ENCODE measurements at places on chromosomes 3 and 15.

- H3K27ac ChIP-seq, result no peak overlapping the region
- no peaks in the 10 kb centered on the region for H3K4me1 ChIP-seq
- H3K27me3 ChIP-seq, result no peaks in the 10 kb centered on the region
- H3K4me3 ChIP-seq, result no peak overlapping the region
- no peaks in the 10 kb centered on the region for H3K36me3 ChIP-seq
Observed at GRCh38 chr15:57854531-57854930, 148.0 kb downstream of the POLR2M start.

DNA sequence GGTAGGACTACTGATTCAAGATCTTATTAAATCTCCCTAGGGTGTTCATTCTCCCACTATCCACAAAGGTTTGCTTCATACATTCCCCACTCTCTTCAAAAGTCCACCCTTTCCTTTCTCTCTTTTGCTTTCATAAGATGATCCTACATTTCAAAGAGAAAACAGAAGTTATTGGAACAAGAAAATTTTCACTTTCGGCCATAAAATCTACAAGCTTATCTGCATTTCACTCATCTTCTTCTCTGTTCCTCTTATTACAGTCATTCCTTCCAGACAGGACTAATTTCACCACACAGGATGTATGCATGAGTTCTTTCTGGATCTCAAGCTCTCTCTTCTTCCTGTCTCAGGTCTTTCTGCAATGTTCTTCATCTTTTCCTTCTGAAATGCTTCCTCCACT, 238.7 kb downstream of the ISL2 start:
- no peaks in the 10 kb centered on the region for H3K36me3 ChIP-seq
- H3K27ac ChIP-seq, result no peak overlapping the region
- H3K4me3 ChIP-seq, result no peak overlapping the region

DNA sequence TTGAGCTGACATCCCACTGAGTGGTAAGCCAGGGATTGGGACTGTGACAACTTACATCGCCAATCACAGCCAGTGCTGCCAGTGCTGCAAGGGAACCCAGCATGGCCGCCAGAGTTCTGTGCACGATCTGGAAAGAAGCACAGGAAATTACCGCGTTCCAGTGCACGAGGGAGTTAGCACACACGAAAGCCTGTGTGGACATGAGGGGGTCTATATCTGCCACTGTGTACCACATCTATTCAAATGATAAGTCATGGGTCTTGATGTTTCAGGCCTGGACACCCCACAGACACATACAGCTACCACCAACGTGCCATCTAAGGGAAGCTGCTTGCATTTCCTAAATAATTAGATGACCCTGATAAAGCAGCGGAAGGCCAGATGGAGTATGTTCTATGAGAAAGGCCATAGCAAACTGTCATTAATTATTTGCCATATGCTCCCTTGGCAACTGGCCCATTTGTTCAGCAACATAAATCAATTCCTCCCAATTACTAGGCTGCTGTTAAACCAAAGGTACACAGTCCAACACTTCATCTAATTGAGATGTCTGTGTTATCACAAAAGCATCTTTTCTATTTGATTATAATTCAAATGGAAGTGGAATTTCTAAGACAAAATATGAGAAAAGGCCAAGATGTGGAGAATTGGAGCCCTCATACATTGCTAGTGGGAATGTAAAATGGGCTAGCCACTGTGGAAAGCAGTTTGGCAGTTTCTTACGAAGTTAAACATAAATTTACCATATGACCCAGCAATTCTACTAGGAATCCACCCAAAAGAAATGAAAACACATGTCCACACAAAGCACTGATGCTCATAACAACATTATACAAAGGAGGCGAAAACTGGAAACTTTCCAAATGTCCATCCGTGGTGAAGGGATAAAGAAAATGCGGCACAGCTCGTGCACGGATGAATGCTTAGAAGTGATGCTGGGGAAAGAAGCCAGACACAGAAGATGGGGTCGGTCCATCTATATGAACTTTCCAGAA, 108.3 kb downstream of the OCA2 start:
- peaks cover 2% of the 10 kb centered on the region for H3K36me3 ChIP-seq
- DNase-seq, result no peak
- H3K4me1 ChIP-seq, result no peaks in the 10 kb centered on the region
- H3K4me3 ChIP-seq, result no peak overlapping the region

DNA sequence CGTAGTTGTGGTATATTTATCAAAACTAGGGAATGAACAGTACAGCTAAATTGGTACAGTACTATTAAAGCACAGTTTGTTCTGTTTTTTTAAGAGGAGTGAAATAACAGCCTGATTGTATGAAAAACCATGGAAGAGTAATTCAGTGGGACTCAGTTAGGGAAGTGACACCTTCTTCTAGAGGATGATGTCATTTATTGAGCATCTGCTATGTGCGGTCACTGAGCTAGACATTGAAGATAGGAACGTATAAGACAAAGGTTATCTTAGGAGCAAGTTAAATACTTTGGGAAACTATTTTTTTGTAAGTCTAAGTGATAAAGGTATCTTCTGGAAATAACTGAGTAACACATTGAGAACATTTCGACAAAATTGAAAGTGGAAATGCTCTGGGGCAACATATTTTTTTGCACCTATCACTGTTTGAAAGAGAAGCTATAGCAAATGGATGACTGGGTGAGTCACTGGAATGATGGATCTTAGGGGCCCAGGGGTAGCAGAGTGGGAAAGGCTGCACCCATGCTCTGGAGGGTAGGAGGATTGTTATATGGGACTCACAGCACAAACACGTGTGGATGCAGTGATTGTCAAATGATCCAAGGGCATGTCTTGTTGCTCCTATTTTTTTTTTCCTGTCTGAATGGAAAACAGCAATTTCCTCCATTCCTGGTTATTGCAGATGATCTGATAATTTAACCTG, 43.0 kb downstream of the OXNAD1 start:
- H3K27me3 ChIP-seq, result no peaks in the 10 kb centered on the region
- no peak overlapping the region for H3K4me3 ChIP-seq
- H3K36me3 ChIP-seq, result no peaks in the 10 kb centered on the region
- DNase-seq, result no peak
- no peak overlapping the region for H3K27ac ChIP-seq
- H3K4me1 ChIP-seq, result no peaks in the 10 kb centered on the region

GRCh38 chr3:10669490-10670048, 146.5 kb upstream of the SLC6A11 start:
- no peaks in the 10 kb centered on the region for H3K36me3 ChIP-seq
- H3K27ac ChIP-seq, result no peak overlapping the region
- H3K4me1 ChIP-seq, result no peaks in the 10 kb centered on the region
- no peak for DNase-seq
- no peaks in the 10 kb centered on the region for H3K27me3 ChIP-seq
